ENCODE measurements at places on chromosomes 4 and X.

DNA sequence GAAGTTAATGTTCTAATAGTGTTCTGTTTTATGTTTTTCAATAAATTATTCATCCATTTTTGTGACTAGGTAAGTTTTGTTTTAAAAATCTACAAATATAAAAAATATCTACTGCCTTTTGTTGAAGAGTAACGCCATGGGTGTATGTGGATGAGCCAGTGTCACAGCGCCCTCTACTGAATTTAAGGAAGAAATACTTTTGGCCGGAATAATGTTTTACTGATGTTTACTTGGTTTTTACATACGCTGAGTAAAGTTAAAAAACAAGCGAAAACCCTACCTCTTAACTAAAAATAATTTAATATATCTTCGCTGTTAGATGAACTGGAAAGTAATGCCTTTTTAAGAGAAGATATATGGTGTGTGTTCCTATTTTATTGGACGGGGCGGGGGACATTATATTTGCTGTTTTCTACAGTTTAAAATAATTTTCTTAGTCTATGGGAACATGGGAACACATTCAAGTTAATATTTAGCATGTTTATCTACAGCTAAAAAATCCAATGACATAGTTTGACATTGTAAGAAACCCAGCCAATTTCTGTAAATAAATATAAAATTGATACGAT is 86.1 kb downstream of the CPE start:
- peak; percentile 58 for DNase-seq

- no peak for DNase-seq
Measured at GRCh38 chrX:47687263-47687662, 28.3 kb upstream of the UXT start.

GRCh38 chrX:31653422-31653821 is 581.6 kb upstream of the FTHL17 start:
- DNase-seq: no peak

DNA sequence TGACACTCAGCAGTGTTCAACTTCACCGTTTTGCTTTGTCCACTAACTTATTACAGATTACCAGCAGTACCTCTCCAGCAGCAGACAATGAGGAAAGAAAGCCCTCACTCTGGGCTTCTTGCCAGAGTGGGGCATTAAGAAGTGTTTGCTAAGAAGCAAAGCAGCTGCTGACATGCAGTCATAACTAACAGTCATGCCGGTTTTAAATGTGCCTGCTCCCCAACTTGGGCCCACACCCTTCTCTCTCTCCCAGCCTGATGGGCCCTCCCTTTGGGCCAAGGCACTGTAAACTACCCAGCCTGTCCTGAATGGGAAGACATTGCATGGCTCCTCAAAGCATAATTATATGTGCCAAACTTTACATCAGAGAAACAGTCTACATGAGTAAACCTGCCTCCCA is 54.6 kb upstream of the HHIP start:
- DNase-seq: peak; percentile 87

GRCh38 chr4:109945056-109945455 is 32.4 kb downstream of the EGF start:
- no peak for DNase-seq

DNA sequence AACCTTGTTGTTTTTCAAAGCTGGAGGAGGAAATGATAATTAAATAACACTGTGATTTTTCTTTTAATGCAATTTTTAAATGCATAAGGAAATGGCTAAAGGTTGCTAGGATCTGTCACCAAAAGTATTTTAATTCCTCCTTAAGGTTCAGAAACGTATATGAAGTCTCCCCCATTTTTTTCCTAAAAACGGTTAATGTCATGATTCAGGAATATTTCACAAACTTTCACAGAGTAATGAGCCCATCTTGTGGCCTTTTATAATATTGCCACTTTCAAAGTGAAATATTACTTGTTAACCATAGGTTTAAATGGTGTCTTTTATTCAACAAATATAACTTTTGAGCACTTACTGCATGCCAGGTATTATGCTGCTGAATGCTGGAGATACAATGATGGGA is 99.5 kb upstream of the USP38 start:
- DNase-seq: peak; percentile 2

DNA sequence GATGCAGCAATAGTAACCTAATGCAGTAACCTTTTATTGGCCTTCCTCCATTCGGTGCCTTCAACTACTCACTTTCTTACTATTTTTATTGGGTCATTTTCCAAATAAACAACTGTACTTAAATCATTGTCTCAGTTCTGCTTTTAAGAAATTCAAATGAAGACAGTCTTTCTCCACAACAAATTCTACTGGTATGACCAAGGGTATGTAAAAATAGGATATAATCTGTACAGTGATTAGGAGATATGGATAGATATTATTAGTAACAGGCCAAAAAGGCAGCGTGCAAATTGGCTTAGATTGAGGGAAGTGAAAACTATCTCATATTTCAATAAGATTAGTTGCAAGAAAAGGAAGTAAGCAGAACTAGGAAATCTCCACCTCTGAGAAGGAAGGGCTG is 177.4 kb upstream of the PPP1R2C start:
- no peak for DNase-seq

DNA sequence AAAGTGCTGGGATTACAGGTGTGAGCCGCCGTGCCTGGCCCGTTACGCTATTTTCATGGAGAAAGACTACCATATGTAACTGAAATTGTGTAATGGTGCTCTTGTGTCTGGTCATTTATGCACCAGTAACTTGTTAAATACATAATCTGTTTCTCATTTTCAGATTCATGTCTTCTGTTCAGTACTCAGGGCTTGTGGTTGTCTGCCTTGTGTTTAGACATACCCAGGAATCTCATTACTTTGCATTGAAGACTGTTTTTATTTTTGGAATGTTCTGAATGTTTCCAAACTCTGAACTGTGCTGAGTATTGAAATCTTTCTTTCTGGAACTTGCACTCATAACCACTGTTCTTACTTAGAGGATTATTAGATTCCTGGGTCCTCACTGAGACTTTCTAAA is 52.8 kb downstream of the PDLIM5 start:
- DNase-seq: peak; percentile 47

- DNase-seq: no peak
Measured at GRCh38 chr4:54234497-54235205, 5.6 kb downstream of the PDGFRA start.

DNA sequence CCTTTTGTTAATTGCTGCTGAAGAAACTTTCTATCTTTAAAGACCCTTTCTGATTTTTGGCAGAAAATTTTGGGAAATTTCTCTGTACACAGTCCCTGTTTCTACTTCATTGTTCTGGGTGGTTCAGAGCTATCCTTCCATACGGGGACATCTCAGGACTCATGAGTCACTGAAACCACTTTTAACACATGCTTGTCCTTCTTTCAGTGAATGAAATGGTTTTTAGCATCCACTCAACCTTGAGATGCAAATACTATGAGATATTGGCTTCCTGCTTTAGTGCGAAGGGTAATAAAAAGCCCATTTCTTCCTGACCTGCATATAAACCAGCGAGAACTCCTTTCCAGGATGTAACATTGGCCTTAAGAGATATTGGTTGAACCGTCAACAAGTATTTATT is 158.0 kb downstream of the REPS2 start:
- no peak for DNase-seq

DNA sequence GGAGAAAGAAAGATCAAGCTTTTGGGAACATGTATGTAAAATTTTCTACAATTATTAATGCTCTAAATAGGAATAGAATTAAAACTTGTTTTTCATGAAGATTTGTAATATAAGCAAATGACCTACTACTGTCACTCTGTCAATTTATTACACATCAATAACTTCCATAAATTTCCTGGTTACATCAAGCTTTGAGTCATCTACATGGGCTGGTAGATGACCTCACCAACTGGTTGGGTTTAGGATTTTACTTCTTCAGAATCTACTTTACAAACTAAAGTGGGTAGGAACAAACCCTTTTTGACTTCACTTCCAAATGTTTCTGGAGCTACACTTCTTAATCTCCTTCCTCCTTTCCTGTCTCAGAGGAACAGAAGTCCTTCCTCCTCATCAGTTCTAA is 12.0 kb upstream of the LRAT start:
- DNase-seq: no peak

- peak; percentile 79 for DNase-seq
Measured at GRCh38 chrX:101229170-101229569, 9.6 kb downstream of the DRP2 start.

All from astrocyte of the spinal cord (primary cell).